ENCODE measurements at places on chromosomes 11 and 22.

DNA sequence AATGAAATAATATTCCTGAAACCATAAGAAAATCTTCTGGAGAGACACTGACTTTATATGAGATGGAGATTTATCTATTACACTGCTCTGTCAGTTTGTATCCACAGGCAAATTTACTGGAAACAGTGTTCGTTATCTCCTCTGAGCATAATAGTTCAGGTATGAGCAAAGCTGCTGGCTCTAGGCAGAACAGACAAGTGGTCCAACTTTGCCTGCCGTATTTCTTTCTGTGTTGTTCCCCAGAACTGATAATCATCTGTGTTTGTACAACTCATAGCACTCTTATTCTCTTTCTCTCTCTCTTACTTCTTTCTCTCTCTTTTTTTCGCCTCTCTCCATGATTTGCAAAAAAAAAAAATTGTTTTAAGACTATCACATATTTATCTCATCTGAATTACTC is 623.8 kb upstream of the CHORDC1 start:
- DNase-seq: no peak

DNA sequence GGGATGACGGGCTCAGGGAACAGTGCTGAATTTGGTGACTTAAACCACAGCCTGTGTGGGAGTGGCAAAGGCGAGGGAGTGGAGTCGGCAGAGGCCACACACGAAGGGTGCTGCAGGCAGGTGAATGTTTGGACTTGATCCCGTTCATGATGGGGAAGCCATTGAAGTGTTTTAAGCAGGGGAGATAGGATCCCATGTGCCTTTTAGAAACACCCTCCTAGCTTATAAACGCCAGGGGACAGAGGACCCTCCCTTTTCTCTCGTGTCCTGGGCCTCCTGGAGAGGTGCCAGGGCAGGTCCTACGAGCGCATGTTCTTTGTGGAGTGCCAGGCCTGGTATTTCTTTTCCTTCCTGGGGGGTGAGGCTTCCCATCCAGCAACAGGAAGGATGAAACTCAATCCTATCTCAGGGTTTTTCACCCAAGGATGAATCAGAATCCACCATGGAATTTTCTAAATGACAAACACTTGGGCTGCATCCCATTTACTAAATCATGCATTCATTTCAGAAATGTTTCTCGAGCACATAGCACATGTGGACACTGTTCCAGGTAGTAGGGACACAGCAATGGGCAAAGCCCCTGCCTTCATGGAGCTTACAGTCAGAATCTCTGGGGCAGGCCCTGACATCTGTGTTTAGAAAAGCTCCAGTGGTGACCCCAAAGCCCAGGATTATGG is 59.6 kb downstream of the CHRDL2 start:
- DNase-seq: no peak

DNA sequence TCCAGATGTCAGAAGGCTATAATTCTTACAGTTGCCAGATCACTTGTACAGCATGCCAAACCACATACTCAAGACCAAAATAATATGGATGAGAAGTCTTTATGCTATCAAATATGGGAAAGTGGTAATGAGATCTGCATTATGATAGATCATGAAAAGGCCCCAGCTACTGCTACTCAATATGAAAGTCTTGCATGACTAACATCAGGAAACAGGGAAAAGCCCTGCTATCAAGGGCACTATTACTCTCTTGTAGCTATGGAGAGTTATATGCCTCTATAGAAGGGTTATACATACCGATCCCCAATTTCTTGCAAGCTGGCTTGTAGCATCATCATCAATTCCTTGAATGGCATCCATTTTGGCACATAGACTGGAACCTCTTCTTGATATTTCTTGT is 30.2 kb upstream of the TMPRSS5 start:
- no peak for DNase-seq

- no peak for DNase-seq
These were observed 51.5 kb downstream of the SGSM3 start for GRCh38 chr22:40421941-40422340.

- DNase-seq: no peak
These were observed 4.7 kb upstream of the GRAMD1B start for GRCh38 chr11:123425367-123425766.

DNA sequence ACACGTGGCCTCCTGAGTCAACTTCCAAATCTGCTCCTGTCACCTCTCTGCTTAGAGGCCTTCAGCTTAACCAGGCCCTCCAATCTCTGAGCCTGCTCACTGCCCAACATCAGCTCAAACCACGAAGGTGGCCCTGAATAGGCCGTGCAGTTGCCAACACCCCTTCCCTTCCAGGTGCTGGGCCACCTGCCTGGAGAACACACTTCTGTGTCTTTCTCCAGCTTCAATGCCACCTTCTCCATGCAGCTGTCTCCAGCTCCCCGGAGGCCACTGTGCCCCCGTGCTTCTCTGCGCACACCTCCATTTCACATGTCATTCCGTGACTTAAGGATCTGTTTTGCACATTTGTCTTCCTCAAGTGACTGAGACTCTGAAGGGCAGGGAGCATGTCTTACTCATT is 5.3 kb downstream of the RELA start:
- no peak for DNase-seq

- DNase-seq: no peak
These were observed 442.2 kb downstream of the BUD13 start for GRCh38 chr11:116330439-116331185.

- no peak for DNase-seq
These were observed 683.1 kb upstream of the ARHGAP42 start for GRCh38 chr11:100003985-100004384.
